ENCODE measurements at places on chromosomes 2 and 18.

DNA sequence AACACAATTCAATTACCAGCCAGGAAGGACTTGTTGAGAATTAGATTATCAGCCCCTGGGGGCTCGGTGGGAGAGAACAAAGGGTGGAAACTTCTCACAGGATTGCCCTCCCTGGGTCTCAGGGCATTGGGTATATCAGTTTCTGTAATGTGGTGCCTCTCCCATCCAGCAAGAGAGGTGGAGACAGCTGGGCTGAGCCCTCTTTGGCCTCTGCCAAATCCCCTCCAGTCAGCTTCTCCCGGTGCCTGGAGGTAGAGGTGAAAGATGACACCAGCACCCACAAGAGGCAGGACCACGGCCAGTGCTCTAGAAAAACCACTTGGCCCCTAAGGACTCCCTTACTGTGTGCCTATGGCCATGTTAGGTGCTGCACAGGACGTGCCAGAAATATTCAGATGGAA lies 179.7 kb downstream of the HAUS1 start:
- DNase-seq: no peak

DNA sequence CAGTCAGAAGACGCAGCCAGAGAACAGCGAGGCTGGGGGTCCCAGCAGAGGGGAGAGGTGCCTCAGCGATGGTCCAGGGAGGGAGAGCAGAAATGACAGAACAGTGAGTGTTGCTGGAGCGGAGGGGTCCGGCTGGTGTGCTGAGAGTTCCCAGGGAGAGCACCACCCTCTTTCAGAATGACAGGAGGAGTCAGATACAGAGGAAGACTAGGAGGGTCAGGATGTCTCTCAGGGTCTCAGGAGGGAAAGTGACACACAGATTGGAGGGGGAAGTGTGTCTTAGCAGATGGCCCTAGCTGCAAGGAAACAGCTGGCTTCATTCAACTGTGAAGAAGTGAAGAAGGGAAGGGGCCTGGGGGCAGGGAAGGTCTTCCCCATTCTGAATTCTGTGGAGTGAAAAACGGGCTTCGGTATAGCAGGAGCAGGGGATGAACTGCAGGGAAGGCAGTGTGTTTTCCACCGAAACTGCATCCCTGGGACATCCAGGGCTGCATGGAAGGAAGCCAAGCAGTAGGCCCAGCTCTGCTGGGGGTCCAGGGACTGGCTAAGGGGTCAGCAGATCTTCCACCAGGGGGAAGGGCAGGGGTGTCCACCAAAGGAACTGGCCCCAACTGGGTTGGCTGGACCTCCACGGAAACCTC lies 90.0 kb upstream of the OTOS start:
- DNase-seq: peak; percentile 3

- no peak for DNase-seq
These were observed 55.7 kb upstream of the ACKR3 start for GRCh38 chr2:236513956-236514355.

- no peak for DNase-seq
These were observed 97.4 kb upstream of the NABP1 start for GRCh38 chr2:191580581-191580980.

GRCh38 chr2:215144106-215144875 lies 5.9 kb upstream of the ABCA12 start:
- no peak for DNase-seq

GRCh38 chr2:1350111-1350510 lies 63.2 kb upstream of the TPO start:
- no peak for DNase-seq

GRCh38 chr18:35047697-35048292 lies 6.6 kb downstream of the MAPRE2 start:
- no peak for DNase-seq

DNA sequence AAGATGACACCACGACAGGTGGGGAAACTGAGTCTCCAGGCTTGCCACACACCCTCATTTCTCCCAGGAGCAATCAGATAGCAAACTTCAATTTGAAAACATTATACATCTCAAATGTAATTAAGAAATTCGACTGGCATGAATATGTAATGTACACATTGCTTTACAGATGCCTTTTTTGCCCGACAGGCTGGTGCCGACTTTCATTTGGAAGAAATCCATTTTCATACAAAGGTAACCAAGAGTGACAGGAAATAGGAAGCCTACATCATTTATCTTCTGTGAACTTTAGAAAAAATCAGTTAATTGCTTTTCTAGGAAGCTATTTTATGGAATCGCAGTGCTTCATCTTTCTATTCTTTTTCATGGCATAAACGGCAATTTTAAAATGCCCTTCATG lies 140.3 kb downstream of the AFF3 start:
- DNase-seq: no peak

DNA sequence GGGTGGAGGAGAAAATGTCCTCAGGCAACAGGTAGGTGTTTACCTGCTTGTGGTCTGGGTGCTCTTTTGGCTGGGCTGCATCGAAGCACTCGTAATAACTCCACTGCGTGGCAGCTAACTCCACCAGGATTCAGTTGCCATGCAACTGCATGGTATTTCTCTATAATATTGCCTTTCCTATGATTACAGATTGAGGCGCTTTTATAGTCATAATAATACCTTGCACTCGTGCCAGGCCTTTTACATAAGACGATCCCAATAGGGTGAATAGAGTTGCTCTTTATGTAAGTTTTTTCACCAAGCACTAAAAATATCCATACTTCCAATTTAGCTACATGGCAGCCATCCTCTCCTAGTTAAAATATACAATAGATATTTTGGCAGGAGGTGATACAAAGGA lies 19.7 kb upstream of the NYAP2 start:
- no peak for DNase-seq

DNA sequence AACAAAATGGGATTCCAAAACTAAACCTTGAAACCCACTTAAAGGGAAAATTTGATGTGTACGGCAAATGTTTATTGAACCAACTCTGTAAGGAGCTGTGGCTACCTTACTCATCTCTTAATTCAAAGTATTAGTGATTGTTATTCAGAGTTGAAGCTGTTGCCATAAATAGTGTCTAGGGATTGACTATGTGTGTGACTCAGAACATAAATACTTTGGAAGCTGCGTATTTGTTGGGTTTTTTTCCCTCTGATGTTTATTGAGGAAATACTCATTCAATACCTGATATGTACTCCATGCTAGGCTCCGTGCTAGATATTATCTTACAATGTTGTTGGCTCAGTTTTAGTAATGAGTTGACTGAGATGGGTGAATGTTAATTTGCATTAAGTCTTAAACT lies 90.4 kb downstream of the PTRHD1 start:
- DNase-seq: no peak

DNA sequence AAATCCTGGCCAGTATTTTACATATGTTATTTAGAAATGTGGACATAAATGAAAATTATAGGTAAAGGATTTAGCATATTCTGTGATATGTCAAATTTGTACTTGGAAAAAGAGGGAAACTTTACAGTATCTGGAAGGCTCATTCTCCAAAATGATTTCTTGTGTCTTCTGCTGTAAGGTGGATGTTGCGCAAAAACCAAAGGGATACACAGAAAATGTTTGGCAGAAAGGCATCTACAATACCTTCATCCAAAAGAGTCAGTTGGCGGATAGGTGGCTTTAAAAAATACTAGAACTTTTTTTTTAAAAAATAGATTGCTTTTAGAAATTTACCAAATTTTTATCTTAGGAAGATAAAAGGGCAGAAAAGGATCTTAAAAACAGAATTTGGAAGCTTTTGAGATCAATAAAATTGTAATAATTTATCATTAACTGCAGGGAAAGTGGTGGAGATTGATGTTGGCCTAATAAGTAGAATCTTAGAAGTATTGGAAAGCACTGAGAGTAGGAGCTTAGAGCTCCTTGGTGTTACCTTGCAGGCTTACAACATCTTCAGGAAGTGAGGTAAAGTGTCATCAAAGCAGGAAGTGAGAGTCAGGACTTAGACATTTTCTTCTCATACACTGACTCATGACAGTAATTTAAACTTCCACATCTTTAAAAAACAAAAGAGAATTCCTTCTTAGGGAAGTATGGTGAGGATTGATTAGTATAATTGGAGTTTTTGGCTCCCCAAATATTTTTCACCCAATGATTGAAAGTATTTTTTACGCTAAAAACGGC lies 2.1 kb downstream of the NABP1 start:
- no peak for DNase-seq

DNA sequence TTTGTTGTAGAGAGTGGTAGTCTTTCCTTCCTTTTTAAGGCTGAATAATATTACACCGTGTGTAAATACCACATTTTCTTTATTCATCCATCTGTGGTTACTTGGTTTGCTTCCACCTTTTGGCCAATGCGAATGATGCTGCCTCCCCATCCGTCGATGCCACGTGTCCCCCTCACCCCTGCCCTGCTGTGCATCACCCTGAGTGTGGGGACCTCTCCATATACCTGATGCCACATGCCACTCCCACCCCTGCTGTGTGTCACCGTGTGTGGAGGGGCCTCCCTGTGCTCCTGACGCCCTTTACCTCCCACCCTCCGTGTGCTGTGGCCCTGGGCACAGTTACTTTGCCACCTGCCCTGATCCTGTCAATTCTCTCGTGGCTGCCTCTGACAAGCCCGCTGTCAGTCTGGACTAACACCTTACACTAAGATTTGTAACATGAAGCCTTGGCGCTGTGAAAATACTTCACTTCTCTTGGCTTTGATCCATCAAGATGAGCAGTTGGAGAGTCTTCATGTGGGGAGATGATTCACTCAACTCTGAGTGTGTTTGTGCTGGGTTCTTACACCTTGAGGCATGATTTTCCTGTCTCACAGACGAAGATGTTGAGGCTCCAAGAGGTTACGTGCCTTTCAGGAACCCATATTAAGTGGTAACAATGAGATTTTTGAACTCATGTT lies 234.0 kb downstream of the ZNF407 start:
- no peak for DNase-seq

GRCh38 chr2:114082731-114083433 lies 193.0 kb downstream of the ACTR3 start:
- DNase-seq: no peak

DNA sequence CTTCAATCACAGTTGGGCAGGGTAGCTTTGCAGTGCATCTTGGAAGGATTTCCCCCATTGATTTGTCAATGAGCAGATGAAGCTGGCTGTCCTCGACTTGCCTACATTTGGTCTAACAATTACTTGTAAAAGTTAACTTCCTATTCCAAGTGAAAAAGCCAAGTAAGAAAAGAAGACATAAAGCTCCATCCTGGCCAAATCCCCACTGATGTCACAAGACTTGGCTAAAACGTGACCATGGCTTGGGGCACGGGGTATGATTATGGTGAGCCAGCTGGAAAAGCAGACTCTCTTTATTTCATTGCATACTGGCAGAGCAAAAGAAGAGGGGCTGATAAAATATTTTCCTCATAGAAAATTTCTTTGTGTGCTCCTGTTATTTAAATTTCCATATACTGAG lies 25.4 kb upstream of the PID1 start:
- no peak for DNase-seq

GRCh38 chr2:8215159-8215863 lies 466.5 kb upstream of the ID2 start:
- no peak for DNase-seq

- no peak for DNase-seq
These were observed 13.2 kb downstream of the SLC66A3 start for GRCh38 chr2:11168488-11168887.

DNA sequence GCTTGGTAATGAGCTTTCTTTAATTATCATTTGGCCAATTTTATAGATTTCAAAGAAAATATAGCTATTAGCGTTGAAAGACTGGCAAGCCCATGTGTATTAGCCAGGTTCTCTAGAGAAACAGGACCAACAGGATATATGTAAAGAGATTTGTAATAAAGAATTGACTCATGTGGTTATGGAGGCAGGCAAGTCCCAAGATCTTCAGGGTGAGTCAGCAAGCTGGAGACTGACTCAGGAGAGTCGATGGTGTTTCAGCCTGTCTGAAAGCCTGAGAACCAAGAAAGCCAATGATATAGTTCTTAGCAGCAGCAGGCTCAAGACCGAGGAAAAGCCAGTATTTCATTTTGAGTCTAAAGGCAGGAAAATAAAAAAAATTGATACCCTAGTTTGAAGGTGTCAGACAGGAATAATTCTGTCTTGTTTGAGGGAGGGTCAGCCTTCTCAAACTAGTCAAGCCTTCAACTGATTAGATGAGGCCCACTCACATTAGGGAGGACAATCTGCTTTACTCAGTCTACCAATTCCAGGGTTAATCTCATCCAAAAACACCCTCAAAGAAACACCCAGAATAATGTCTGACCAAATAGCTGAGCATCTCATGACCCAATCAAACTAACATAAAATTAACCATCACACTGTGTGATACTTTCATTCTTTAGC lies 78.3 kb upstream of the CRIM1 start:
- no peak for DNase-seq

DNA sequence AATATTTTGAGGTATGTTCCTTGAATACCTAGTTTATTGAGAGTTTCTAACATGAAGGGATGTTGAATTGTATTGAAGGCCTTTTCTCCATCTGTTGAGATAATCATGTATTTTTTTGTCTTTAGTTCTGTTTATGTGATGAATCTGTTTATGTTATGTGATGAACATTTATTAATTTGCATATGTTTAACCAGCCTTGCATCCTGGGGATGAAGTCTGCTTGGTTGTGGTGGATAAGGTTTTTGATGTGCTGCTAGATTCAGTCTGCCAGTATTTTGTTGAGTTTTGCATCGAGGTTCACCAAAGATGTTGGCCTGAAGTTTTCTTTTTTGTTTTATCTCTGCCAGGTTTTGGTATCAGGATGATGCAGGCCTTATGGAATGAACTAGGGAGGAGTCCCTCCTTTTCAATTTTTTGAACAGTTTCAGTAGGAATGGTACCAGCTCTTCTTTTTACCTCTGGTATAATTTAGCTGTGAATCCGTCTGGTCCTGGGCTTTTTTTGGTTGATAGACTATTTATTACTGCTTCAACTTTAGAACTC lies 71.9 kb downstream of the EPC2 start:
- DNase-seq: no peak

DNA sequence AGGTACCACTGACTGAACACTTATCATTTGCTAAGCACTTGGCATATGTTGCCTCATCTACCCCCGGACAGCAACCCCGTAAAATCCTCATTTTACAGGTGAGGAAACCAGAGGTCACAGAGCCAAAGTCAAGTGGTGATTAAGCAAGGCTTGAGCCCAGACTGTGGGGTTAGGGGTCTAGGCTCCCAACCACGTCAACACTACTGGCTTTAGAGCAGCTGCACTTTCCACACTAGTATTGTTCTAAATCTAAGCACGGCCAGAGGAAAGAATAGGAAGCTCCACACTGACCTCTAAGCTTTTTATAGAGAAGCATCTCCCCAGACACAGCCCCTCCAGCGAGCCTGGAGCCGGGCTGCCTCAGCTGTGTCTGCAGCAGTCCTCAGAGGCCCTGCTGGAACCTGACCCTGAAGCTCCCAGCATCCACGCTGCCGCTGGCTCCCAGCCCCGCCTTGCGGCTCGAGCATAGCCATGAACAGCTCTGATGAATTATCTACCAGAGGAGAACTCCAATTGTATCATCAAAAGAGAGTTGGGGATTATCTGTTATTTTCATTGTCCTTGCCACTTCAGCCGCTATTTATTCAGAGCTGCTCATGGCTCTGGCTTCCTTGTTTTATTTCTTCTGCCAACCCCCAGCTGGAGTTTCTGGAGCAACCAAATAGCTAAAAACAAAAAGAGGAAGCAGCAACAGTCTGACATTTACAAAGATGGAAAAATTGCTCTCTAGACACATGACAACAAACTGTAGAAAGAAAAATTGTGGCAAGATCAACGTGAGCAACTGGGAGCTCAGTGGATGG lies 62.2 kb upstream of the RTN4 start:
- no peak for DNase-seq
